ENCODE measurements at places on chromosomes 7 and 10.

- peak; percentile 35 for DNase-seq
These were observed 24.1 kb downstream of the PDLIM1 start for GRCh38 chr10:95266674-95267095.

DNA sequence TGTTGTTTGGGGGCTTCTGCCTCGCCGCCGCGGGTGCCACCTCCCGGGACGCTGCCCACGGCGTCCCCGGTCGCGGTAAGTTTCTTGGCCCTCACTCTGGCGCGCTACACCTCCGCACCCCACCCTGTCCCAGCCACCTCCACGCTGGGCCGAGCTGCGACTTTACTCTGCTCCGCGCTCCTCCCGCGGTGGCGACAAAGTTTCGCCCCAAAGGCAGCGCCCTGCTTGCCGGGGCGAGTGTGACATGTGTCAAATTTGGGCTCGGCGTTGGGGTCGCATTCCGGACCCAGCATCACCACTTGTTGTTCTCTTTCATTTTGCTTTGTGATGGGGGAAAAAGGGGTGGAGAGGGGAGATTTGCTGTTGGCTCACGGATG, 167.7 kb upstream of the PPP1R3A start:
- DNase-seq: no peak

GRCh38 chr7:152522571-152523067, 86.8 kb upstream of the KMT2C start:
- peak; percentile 54 for DNase-seq

DNA sequence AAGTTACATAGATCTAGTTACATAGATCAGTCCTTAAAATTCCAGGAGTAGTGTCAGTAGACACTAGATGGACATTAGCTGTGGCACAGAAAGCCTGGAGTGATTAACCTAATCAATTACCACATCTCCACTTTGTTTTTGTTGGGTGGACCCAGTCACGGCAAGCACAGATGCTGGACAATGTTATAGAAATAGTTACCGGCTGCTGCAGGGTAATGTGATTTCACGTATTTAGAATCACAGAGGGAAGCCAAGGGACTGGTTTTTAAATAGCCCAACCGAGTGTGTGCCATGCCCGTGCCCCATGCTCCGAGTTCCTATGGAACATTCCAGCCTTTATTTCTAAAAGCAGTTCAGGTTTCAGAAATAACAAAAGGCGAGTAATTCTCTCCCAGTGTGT, 2.8 kb downstream of the LGI1 start:
- DNase-seq: peak; percentile 48

GRCh38 chr10:13899941-13900340, 313.2 kb downstream of the PRPF18 start:
- DNase-seq: no peak

- DNase-seq: no peak
These were observed 100.5 kb downstream of the TACC2 start for GRCh38 chr10:122089311-122090017.

DNA sequence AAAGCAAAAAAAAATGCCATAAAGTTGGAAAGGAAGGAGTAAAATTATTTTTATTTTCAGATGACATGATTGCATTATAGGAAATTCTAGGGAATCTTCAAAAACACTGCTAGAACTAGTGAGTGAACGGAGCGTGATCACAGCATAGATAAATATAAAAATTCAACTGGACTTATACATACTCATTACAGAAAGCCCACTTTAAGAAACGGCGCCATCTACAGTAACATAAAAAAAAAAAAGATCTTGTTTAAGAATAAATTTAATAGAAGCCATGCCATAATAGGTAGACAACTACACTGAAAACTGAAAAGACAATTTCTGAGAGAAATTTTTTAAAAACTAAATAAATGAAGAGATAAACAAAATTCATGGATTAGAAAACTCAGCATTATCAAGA, 623.1 kb upstream of the MGMT start:
- DNase-seq: no peak

DNA sequence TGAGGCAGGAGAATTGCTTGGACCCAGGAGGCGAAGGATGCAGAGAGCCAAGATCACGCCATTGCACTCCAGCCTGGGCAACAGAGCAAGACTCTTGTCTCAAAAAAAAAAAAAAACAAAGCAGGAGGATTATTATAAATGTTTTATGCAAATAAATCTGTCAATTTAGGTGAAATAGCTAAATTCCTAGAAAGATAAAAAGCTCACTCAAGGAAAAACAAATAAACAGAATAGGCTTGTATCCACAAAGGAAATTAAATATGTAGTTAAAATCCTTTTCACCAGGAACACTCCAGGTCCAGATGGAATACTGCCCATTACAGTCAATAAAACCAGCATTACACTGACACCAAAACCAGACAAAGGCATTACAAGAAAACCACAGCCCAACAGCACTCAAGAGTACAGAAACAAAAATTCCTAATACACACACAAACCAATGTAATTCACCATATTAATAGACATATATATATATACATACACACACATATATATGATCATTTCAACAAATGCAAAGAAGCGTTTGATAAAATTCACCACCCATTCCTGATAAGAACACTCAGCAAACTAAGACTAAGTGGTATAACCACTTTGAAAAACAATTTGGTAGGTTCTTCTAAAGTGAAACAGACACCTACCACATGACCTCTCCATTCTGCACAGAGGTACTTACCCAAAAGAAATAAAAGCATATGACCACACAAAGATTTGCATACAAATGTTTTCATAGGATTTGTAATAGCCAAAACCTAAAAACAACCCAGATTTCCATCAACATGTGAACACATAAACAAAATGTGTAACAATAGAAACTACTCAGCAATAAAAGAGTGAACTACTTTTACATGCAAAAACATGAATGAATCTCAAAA, 38.8 kb downstream of the ABI1 start:
- no peak for DNase-seq

GRCh38 chr10:108905171-108905570, 1018.1 kb downstream of the XPNPEP1 start:
- DNase-seq: no peak

- no peak for DNase-seq
These were observed 210.3 kb downstream of the GALNT17 start for GRCh38 chr7:71342202-71342601.

- no peak for DNase-seq
These were observed 120.4 kb upstream of the TARP start for GRCh38 chr7:38393874-38394273.

DNA sequence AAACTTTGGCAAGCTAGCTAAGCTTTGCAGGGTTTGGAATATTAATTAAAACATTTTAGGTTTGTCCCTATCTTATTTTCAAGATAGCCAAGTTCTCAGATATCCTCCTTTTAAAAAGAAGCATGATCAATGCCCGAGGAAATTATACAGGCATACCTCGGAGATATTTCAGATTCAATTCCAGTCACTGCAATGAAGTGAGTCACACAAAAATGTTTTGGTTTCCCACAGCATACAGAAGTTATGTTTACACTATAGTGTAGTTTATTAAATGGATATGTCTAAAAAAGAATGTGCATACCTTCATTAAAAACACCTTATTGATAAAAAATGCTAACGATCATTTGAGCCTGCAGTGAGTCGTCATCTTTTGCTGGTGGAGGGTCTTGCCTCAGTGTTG, 382.9 kb upstream of the NPVF start:
- no peak for DNase-seq

GRCh38 chr7:136533732-136534131, 334.7 kb upstream of the CHRM2 start:
- DNase-seq: no peak

DNA sequence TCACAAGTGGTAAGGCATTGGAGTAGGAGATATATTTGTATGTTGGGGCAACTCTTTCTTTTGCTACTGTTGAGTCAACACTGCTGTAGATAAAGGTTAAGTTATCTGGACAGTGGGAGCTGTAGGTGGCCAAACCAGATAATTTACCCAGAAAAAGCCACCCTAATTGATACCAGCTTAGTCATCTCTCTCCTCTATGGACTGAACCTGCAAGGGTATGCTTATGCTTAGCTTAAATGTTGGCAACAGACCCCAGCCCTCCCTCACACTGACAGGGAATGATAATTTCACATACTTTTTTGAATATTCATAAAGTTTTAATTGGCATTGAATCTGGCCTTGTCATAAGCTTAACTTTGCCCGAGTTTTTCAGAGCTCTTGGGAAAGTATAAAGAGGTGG, 66.3 kb downstream of the CREB5 start:
- no peak for DNase-seq

DNA sequence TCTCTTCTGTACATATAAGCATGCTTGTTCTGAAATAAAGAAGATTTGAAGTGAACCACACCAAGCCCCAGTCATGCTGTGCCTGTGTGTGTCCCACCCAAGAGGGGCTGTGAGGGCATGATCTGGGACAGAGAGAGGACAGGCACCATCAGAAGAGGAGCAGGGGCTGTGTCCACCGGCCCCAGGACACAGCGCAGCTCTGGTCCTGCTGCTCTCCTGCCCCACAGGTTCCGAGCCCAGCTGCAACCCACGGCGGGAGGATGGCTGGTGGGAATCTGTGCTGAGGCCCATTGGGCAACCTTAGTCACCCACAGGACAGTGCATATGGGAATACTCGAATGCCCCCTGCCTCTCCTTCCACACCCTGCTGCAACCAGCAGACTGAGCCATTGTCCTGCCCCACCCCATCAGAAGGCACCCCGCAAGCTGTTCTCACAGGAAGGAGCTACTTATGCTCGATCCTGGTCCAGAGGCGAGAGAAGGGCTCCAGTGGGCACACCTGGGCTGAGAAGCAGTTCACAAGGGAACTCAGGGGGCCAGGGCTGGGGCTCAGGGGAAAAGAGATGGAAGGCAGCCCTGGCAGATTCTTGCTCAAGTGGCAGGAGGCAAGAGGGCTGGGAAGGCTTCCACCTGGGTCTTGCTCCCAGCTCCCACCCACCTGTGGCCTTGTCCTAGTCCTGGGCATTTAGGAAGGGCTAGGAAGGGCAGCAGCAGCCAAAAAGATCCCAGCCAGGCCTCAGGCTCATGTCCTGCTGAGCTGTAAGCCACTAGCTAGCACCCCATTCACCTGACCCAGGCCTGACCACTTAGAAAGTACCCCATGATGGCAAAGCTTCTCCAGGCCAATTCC, 31.9 kb downstream of the LDB3 start:
- no peak for DNase-seq

- DNase-seq: no peak
These were observed 314.8 kb upstream of the GRM3 start for GRCh38 chr7:86328801-86329433.

DNA sequence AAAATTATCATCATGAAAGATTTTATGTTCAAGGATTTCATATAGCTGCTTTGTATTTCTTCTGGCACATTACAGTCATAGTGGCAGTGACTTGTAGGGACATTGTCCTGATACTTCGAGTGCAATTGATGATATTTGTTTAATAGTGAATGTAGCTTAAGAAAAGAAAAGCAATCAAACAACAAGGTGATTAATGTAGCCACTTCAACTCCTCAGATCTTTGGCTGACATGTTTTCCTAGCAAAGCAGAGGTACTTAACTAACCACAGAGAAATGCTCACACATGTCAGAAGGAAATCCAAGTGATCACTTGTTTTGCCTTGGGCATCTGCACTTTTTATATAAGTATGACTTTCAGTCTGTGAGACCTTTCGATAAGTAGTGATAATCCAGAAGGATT, 470.3 kb downstream of the AUTS2 start:
- no peak for DNase-seq

DNA sequence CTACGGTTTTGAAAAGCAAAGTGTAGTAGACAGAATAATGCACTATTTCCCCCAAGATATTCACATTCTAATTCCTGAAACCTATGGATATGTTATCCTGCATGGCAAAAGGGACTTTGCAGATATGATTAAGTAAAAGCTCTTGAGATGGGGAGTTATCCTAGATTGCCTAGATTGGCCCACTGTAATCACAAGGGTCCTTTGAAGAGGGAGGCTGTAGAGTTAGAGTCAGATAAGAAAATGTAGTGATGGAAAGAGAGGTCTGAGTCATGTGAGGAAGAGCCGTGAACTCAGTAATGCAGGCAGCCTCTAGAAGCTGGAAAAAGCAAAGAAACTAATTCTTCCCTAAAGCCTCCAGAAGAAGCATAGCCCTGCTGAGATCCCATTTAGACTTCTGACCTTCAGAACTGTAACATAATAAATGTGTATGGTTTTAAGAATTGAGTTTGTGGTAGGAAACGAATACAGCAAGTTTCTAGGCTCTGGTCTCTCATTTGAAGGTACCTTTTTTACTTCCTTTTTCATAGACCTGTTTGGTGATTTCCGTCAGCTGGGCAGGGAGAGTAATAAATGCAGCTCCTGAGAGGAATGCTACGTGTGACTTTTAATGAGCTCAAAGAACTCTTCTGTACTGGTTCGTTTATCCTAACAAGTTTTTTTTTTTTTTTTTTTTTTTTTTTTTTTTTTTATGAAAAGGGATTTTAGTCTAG, 41.9 kb upstream of the NXPH1 start:
- no peak for DNase-seq

DNA sequence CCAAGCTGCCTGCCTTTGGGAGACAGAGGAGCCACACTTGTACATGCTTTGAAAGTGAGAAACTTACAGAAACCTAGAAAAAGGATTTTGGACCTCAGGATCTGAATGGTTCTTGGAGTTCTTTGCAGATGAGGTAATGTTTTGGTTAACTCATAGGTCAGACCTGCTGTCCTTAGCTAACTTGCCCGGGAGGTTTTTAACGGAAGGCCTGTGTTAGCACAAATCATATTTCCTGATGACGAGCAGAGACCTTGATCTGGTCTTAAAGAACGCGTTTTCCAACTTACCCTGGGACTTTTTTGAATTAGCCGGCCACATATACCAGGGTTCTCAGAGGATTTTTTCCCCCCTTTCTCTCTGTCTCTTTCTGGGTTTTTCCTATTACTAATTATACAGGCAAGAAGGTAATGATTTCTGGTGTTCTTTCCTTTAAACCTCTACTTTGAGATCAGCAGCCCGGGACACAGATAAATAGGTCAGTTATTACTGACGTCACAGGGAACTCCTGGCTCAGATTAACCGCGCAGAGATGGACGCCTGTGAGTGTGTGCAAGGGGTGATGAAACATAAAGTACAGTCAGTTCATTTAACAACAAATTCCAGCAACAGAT, 101.7 kb upstream of the KLF6 start:
- DNase-seq: peak; percentile 50

- DNase-seq: no peak
These were observed 18.7 kb upstream of the CSGALNACT2 start for GRCh38 chr10:43119416-43120115.

DNA sequence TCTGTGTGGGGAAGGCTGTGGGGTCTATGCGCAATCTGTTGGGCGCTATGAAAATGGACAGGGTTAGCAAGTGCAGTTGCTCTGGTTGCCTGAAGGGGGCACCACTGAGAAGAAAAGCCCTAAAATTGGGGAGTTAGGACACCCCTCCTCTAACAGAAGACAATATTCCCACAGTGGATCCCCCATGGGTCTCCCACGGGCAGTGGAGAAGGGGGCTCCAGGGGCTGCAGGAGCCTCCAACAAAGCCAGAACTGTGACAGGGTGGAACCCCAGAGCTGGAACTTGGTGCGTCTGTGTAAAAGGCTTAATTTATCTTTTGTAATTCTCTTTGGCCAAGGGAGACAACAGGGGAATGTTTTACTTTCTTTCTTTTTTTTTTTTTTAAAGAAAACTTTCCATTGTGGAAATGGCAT, 12.5 kb upstream of the COL13A1 start:
- peak; percentile 57 for DNase-seq

- DNase-seq: no peak
These were observed 83.8 kb downstream of the CPEB3 start for GRCh38 chr10:92207061-92207460.
